RWPE2 (cell line): ENCODE measurements at places on chromosomes 13 and 19.

GRCh38 chr19:36169084-36169760 is 17.0 kb upstream of the COX7A1 start:
- no peak for DNase-seq

DNA sequence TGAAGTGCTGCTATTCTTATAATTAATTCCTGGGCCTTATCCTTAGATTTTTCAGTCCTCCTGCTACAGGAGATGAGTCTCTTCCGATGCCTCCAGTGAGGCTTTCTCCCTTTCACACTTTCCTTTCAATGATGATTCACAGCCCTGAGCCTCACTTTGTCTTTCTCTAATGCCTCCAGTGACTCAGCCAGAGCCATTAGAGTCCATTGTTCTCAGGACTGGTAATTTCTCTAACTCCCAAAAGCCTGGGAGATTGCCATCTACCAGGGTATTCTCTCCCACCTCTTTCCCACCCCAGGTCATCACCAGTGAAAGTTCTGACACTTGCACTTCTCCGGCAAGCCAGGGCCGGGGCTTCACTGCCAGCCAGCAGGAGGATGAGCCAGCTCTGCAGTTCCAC is 49.6 kb upstream of the ARGLU1 start:
- DNase-seq = no peak

DNA sequence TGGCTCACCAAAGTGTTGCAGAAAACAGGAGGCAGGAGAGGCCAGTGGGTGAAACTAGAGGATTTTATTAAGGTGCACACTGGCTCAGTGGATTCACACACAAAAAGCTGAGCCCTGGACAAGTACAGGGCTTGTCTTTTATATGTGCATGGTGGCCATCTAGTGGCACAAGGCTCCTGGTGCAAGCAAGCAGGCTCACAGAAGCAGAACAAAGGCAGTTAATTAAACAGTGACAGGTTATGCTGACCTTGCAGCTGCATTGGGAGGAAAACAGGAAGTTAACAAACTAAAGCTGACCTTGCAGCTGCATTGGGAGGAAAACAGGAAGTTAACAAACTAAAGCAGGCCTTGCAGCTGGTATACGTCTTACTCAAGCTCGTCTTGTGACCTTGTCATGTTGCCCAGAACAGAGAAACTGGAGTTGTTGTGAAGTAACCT is 65.3 kb upstream of the ZNF681 start:
- no peak for DNase-seq

GRCh38 chr13:113098162-113098732 is 7.3 kb upstream of the F7 start:
- no peak for DNase-seq

- DNase-seq = no peak
These were observed 640.7 kb downstream of the LIG4 start for GRCh38 chr13:107574517-107575210.

- DNase-seq = no peak
These were observed 1.1 kb downstream of the ZFP30 start for GRCh38 chr19:37654118-37654517.

- DNase-seq = no peak
These were observed at the start of gene RNASEH2B for GRCh38 chr13:50909605-50910484. RNASEH2B (plus strand) TSS chr13:50909791; CDS start chr13:50910077, 286 bp downstream.

DNA sequence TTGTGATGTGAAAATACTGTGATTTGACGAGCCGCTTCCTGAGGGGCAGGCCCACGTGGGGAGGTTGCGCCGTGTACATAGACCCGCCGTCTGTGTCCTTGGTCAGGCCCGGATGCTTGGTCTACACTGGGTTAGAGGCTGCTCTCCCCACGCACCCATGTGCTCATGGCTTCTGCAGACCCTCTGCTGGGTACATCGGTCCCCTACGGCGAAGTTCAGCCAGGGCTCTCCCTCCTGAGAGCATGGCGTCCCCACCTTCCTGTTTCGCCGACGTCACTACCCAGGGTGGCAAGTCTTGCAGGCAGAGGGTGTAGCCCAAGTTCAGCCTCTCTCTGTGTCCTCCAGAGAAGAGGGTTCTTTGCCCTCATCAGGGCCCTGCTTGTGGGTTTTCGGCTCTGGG is 11.0 kb downstream of the COMP start:
- no peak for DNase-seq

DNA sequence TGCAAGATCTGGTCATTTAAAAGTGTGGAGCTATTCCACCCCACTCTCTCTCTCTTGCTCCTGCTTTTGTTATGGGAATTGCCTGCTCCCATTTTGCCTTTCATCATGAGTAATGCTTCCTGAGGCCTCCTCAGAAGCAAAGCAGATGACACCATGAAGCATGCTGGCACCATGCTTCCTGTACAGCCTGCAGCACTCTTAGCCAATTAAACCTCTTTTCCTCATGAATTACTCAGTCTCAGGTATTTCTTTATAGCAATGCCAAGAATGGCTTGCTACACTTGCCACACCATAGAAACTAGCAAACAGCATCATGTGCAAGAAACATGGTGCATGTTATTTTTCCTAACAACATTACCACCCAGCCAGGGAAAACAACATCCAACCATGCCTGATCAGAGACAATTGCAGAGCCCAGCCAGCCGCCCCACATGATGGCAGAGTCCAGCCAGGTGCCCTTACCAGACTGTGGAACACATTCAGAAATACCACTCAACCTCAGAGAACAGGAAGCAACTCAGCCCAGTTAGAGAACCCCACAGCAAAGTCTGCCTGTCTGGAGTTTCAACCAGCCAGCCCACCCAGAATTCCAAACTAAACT is 36.9 kb downstream of the SYDE1 start:
- no peak for DNase-seq

GRCh38 chr13:37995092-37995491 is 125.5 kb upstream of the TRPC4 start:
- no peak for DNase-seq
